B cell (primary cell): ENCODE measurements at places on chromosomes 4 and X. TPM values are rescaled to one million over a fixed set of nuclear protein-coding genes. Genes with fewer than 3 reads are reported as not detected.

The SUV39H1 gene
- 8.9 and 9.5 TPM in 2 replicates for total RNA-seq

The DGAT2L6 gene
- total RNA-seq, result not detected in 2 replicates

DNA sequence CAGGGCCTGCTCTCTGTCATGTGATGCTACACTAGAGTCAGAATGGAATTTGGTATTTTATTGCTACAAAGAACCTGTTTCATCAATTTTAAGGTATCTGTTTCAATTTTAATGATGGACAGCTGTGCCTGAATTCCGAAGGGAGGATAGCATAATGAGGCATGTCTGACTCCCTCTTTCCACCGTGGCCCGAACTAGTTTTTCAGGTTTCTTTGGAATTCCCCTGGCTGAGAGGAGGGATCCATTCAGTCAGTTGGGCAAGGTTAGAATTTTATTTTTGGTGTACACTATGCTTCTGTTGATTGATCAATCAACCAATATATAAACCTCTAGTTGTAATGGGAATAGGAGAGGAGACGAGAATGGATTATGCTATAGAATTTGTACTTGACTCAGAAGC, 761.8 kb downstream of the FAM133A start:
- no peaks in the 10 kb centered on the region for H3K27me3 ChIP-seq
- no peak for DNase-seq
- H3K4me1 ChIP-seq, result no peaks in the 10 kb centered on the region
- H3K4me3 ChIP-seq, result no peak overlapping the region

GRCh38 chrX:50770702-50771101, 43.3 kb downstream of the SHROOM4 start:
- H3K4me3 ChIP-seq, result no peak overlapping the region
- H3K36me3 ChIP-seq, result no peaks in the 10 kb centered on the region
- H3K27me3 ChIP-seq, result no peaks in the 10 kb centered on the region

The CFP gene
- total RNA-seq, result 0.59 and 2.0 TPM in 2 replicates

- H3K4me3 ChIP-seq, result no peak overlapping the region
- H3K36me3 ChIP-seq, result no peaks in the 10 kb centered on the region
- no peaks in the 10 kb centered on the region for H3K27me3 ChIP-seq
- no peak overlapping the region for H3K27ac ChIP-seq
- DNase-seq, result no peak
- H3K4me1 ChIP-seq, result no peaks in the 10 kb centered on the region
These were observed 4.1 kb downstream of the CBLL2 start for GRCh38 chrX:22276781-22277180.
